ENCODE measurements at places on chromosomes 12 and 14. TPM values are rescaled to one million over a fixed set of nuclear protein-coding genes. Genes with fewer than 3 reads are reported as not detected.

ZNF605 gene
- 12.4 TPM for polyA plus RNA-seq

ZFC3H1 gene
- polyA plus RNA-seq: 40.4 TPM

SMCO2 gene
- polyA plus RNA-seq: not detected

CALM1 gene
- polyA plus RNA-seq: 205 TPM

PLCZ1 gene
- 0.16 TPM for polyA plus RNA-seq

FZD10 gene
- 17.3 TPM for polyA plus RNA-seq

CEP170B gene
- polyA plus RNA-seq: 2.3 TPM

KRT72 gene
- 0.08 TPM for polyA plus RNA-seq

ADIPOR2 gene
- polyA plus RNA-seq: 24.3 TPM

SIRT4 gene
- polyA plus RNA-seq: 4.9 TPM

NDRG2 gene
- polyA plus RNA-seq: 183 TPM

PLXNC1 gene
- polyA plus RNA-seq: 16.7 TPM

TMPRSS12 gene
- polyA plus RNA-seq: 0.04 TPM

LRRK2 gene
- 4.5 TPM for polyA plus RNA-seq

DHRS4L2 gene
- polyA plus RNA-seq: 9.2 TPM

CAND1 gene
- 75.0 TPM for polyA plus RNA-seq

EPYC gene
- not detected for polyA plus RNA-seq

KLRC2 gene
- polyA plus RNA-seq: not detected

MUCL1 gene
- not detected for polyA plus RNA-seq

ART4 gene
- polyA plus RNA-seq: 0.19 TPM

CLEC4E gene
- not detected for polyA plus RNA-seq

CCDC77 gene
- 9.7 TPM for polyA plus RNA-seq

SDR9C7 gene
- polyA plus RNA-seq: 0.46 TPM

All from forelimb muscle (tissue), 1 donor.